Stimulated activated CD4-positive, alpha-beta T cell treated with anti-CD3 and anti-CD28 coated beads, Interleukin-2, amount 100 ng/mL, for 4 hours (primary cell): ENCODE measurements at places on chromosomes 11 and 22.

GRCh38 chr11:128409476-128409875 is 177.9 kb downstream of the ETS1 start:
- no peak for DNase-seq

GRCh38 chr22:19455585-19456370 is 8.3 kb upstream of the C22orf39 start:
- DNase-seq: no peak

DNA sequence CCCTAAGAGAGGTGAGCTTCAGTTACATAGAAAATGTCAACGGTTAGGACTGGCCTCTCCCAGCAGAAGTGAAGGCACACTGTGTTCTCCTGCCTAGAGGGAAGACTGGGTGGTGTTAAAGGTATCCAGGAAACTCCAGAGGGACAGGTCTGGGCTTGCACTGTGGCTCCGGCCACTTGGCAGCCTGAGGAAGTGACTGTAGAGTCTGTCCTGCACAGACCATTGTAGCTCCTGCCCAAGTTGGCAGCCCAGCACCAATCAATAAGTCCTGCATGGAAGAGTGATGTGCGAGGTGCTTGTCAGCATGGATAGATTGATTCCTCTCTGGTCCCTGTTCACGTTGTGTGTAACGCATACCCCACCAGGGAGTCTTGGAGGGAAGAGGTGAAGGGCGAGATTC is 284.8 kb downstream of the TENM4 start:
- DNase-seq: no peak

GRCh38 chr22:46220921-46221320 is 29.2 kb downstream of the CDPF1 start:
- DNase-seq: no peak

DNA sequence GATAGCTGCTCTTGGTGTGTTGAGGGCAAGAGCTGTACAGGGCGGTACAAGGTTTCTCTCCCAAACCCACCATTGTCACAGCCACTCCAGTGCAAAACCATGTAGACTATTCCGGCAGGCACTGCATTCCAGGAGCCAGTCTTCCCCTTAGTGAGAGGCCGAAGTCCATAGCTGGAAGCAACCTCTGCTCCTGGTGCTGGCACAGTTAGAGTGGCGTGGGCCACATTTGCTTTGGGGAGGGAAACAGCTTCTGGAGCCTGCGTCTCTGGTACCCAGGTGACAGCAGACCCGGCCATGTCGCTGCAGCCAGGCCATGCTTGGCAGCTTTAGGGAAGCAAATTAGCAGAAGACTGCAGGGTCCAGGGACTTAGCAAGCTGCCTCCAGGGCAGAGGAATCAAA is 788.0 kb downstream of the BRD1 start:
- DNase-seq: no peak

GRCh38 chr22:48535868-48536540 is 1291.7 kb downstream of the BRD1 start:
- no peak for DNase-seq

DNA sequence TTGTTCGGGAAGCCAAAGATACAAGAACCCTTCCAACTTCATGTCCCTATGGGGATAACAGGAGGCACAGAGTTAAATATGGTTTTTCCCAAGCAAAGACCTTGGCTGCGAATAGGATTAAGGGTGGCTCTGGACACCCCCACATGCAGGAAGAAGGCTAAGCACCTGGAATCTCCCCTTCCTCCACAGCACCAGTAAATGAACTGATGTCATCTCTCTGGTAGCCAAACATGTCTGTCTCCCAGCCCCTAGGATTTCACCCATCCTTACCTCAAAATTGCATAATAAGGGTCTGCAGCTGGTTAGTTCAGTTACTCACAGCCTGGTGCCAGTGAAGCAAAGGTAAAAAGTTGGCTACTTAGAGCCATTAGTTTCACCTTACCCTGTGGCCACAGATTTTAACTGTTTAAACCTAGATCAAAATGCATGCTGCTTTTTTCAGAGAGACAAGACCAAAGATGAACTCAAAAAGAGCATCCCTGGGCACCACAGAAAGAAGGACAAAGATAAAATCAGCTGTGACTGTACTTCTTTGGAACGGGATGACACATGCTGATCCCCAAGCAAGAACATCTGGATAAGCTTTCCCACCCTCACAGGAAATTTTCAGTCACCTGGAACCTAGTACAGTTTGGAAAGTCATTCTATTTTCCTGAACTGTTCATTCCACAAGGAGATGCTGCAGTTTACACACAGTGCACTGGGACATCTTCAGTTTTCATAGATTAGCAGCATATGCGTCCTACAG is 77.2 kb upstream of the AKIP1 start:
- no peak for DNase-seq
